ENCODE measurements at places on chromosomes 11 and 22.

GRCh38 chr11:80856066-80856465 lies 1415.2 kb upstream of the TENM4 start:
- no peak for DNase-seq

DNA sequence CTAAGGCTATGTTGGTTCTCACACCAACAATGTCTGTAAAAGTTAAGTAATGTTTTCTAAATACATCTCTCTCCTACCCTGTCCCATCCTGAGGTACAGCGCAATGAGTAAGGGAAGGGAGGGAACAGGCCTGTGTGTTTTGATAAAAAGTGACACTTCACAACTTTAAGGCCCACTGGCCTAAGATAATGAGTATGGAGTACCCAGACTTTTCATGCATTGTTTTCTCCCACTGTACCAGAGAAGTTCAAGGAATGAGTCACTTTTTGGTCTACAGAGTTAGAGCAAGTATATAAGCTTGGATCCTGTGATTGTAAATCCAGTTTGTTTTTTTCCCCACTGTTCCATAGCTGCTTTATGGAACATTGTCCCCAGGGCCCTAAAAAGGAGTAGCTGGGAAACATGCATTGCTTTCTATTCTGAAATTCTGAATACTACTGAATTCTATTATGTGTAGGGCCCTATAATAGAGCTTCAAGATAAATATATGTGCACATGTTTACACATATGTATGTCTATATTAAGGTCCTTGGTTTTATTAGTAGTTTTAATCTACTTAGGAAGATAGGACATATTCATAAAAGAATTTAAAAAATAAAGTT lies 29.8 kb downstream of the KCNE3 start:
- no peak for DNase-seq

- DNase-seq = peak; percentile 16
These were observed 9.9 kb upstream of the MICALL1 start for GRCh38 chr22:37896181-37896592.

GRCh38 chr22:48710410-48710809 lies 1117.3 kb downstream of the BRD1 start:
- DNase-seq = no peak

DNA sequence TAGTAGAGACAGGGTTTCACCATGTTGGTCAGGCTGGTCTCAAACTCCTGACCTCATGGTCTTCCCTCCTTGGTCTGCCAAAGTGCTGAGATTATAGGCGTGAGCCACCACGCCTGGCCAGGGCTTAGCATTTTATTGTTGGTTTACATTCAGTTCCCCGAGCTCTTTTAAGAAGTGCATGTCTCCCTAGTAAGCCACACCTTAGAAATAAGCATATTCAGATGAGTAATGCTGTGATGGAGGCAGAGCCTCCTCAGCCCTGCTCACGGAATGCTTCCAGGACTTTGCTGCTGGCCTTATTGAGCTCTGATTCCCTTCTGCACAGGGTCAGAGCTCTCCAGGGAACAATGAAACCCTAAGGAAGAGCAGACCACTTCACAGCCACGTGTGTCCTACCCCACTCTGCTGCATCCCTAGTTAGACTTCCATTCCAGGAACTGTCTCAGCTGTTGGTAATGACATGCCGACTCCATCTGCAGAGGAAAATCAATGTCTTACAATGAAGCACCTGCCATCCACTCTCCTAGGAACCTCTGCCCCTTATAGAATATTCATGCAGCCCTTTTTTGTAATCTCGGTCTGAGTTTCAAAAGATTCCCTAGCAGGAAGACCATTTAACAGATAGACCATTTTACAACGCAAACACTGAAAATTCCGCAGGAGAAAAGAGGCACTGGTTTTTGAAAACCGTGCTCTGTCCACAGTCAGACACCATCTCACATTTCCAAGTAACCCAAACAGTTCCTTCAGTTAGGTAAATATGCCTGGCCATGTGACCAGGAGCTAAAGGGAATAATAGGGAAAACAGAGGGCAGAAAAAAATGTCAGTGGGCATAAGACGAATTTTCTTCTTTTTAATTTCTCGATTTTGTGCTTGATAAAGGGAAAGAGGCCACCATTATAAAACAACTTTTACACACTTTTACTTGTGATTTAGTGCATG lies 1.7 kb upstream of the JAM3 start:
- no peak for DNase-seq

- DNase-seq = no peak
These were observed 97.7 kb downstream of the MPPED2 start for GRCh38 chr11:30488304-30488998.

DNA sequence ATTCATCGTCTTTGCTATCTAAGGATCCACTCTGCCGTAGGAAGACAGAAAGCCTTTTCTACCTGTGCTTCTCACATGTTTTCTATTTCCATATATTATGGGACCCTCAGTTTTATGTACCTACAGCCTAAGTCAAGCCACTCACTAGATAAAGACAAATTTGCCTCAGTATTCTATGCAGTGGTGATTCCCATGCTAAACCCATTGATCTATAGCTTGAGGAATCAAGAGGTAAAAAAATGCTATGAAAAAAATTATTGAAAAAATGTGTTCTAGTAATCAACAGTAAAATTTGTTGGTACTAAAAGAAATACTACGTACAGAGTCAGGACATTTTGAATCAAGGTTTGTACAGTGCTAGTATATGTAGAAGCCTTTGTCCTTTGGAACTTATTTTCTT lies 18.1 kb upstream of the OR5AL1 start:
- no peak for DNase-seq

DNA sequence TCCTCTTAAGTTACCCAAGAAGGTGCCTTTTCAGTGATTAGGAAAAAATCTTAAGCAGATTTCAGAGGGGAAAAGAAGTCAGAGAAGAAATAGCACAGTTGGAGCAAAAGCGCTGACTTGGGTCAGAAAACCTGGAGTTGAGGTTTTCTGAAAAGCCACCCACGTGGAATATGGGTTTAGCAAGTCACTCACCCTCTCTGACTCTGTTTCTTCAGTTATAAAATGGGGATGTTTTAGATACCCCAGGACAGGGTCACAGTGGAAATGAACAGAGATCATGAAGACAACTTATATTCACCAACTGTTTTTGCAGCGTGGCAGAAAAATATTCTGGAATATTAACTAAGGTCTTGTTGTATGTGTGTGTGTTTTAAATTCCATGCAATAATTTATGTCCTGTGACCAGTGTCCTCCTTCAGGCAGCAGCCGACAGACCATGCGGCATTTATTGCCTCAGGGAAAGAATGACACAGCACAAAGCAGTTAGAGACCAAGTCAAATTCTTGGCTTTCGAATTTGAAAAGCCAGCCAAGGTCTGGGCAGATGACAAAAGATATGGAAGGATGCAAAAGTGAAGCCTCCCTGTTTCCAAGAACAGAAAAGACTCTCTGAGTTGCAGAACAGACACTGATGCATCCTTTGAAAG lies 119.9 kb downstream of the MIAT start:
- no peak for DNase-seq

DNA sequence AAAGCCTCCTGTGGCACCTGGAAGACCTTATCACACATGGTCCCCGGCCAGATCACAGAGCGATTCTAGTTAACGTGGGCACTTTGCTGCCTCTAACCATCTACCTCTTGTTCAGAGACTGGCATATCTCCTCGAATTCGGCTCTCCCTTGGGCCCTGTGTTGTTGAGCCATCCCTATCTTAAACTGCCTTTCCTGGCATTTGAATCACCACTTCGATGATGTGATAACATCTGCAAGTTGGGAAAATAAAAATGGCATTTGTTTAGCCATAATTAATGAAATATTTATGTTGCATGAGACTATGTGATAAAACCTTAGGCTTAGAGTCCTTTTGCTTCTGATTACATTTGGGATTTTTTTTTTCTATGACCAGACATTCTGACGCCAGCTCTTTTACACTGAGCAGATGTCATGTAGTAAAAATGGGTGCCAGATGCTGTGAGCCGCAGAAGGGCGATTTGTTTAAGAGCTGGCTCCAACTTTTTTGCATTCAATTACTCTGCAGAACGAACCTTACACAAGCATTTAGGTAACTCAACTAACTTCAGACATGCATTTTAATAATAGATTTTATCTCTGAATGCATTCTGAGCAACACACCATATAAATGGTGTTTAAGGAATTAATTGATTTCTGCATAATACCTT lies 58.5 kb upstream of the PARVA start:
- DNase-seq = no peak
